ENCODE measurements at places on chromosomes 2 and 18. TPM values are rescaled to one million over a fixed set of nuclear protein-coding genes. Genes with fewer than 3 reads are reported as not detected.

DNA sequence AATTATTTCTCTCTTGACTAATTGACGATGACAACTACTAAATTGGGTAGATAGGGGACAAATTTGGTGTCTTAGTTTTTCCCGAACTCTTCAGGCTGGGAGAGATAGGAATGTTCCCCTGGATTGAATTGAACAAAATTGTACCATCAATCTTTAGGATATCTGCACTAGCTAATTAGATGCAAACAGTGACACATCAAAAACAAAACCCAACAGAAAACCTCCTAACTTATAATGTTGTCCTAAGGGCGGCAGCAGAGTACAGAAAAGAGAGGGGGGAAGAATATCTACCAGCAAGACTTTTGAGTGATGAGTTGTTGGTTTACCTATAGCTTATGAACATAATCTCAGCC, 342.9 kb downstream of the INSIG2 start:
- DNase-seq, result no peak

Gene MAB21L4
- 4.9 TPM for polyA plus RNA-seq

- DNase-seq, result no peak
These were observed 203.0 kb downstream of the SETBP1 start for GRCh38 chr18:44883671-44884070.

Gene KCNG2
- 0.16 TPM for polyA plus RNA-seq

Gene DLGAP1
- 0.54 TPM for polyA plus RNA-seq

- no peak for DNase-seq
These were observed 25.0 kb upstream of the ITSN2 start for GRCh38 chr2:24385366-24385765.

Gene GALNT13
- polyA plus RNA-seq, result 0.57 TPM

Gene NEUROD1
- not detected for polyA plus RNA-seq

DNA sequence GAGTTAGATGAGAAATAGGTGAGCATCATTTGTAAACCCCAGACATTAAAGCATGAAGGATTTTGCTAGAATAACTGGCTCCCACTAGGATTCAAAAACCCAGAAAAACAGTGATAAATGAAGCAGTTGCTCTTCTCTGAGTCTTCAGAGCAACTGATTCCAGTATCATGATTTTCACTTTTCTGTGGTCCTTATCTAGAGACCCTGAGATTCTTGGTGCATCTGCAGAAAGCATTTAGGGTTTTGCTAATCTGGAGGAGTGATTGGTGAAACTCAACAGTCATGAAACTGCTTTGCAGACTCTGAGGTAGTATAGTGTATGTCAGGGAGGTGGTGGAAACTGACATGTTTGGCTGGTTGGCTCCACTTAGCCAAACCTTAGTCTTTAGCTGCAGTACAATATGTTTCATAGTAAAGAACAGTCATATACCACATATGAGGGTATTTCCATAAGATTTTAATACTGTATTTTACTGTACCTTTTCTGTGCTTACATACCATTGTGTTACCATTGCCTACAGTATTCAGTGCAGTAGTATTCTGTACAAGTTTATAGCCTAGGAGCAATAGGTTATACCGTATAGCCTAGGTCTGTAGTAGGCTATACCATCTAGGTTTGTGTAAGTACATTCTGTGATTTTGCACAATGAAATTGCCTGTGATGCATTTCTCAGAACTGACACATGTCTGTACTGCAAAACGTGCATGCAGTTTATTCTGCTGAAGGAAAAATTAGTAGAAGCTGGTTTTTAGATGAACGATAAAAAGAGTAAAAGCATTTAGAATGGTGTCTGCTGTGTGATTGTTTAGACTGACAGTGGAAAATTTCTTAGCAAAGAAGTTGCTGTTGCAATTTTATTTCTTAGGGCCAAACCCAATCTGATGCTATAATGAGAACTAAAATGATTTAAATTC, 23.8 kb downstream of the EML4 start:
- no peak for DNase-seq

GRCh38 chr2:18455236-18455862, 105.1 kb downstream of the RDH14 start:
- peak; percentile 27 for DNase-seq

Gene OSGEPL1
- 3.3 TPM for polyA plus RNA-seq

GRCh38 chr2:238475566-238475965, 48.8 kb downstream of the ASB1 start:
- no peak for DNase-seq

All from lung (tissue), 17 donors.